ENCODE measurements at places on chromosomes 2 and 18.

DNA sequence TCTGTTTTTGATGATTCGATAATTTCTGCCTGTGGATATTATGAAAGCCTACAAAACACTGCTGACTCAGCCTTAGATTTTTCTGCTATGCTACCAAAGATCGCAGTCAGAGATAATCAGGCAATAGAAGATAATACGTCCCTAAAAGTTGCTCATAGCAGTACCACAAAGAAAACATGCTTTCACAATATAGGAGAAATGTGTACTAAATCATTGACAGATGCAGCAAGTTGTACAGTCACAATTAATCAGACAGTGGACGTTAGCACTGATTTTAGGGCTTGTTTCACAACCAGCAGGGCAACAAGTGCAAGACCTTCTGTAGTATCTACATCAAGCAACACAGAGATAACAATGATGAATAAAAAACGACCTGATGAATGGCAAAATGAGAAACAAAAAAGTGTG lies 19.5 kb downstream of the RBM44 start:
- no peak for DNase-seq

DNA sequence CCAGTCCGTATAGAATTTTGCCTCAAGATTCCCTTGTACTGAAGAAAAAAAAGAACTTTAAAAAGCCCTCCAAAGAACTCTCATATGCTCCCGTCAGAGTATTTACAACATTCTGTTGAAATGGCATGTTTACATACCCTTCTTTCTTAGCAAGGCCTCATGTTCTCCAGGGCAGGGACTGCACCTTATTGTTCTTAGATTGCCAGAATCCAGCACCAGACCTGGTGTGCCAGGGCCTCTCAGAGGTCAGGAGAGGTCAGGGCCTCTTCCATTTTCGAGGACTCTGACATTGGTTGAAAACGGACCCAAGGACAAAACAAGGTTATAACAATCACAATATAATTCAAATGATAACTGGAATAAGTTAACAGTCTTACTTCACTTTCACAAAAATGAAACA lies 78.2 kb downstream of the TNP1 start:
- no peak for DNase-seq

- DNase-seq: peak; percentile 26
These were observed 171.8 kb downstream of the ICOS start for GRCh38 chr2:204108330-204108751.

DNA sequence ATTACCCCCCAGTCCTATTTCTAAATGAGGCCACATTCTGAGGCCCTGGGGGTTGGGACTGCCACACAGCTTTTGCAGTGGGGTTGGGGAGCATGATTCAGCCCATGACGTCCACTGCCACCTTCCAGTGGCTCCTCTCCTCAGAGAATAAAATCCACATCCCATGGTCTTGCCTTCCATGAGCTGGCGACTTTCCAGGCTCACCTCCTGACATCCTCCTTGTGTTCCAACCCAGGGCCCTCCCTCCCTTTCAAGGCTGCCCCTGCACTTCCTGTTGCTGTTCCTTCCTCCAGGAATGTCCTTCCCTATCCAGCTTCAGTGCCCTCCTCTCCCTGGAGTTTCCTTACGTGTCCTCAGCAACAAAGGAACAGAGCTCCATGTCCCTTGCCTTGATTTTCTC lies 187.3 kb upstream of the ID2 start:
- no peak for DNase-seq

DNA sequence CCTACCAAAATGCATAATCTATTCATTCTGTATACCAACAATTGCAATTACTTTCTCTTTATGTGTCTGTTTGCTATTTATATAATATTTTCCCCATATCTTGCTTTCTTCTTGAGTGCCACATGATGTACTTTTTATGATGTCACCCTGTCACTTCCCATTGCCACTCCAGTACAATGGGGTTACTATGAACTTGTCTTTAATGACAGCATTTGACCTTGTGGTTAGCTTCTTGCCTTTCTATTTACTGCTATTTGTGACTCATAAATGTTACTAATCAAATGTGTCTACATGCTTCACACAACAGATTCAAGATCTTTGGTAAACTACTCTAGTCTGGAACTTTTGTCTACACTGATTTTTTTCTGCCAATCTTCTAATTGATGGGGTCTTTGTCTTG lies 486.3 kb downstream of the NR4A2 start:
- no peak for DNase-seq

Data from activated T-helper 9 cell treated with anti-CD3 and anti-CD28 coated beads, Interleukin-2, amount 50 U/mL, for 16 hours (primary cell).